T-helper 2 cell treated with Interferon-gamma antibody and Interleukin-4, amounts not matched to agents 100 ng/mL and 5 ng/mL, for 36 hours (primary cell): ENCODE measurements at places on chromosomes 7 and 10. TPM values are rescaled to one million over a fixed set of nuclear protein-coding genes. Genes with fewer than 3 reads are reported as not detected.

Gene COL28A1
- total RNA-seq = not detected in 2 replicates

Gene HMX3
- not detected in 2 replicates for total RNA-seq

Gene PNLIP
- not detected in 2 replicates for total RNA-seq

Gene PPP1R3A
- not detected in 2 replicates for total RNA-seq

Gene NODAL
- total RNA-seq = 0.09 and 0.11 TPM in 2 replicates

Gene DIP2C
- total RNA-seq = 2.5 and 2.7 TPM in 2 replicates

Gene RSPH10B2
- 0.20 and 1.2 TPM in 2 replicates for total RNA-seq

Gene SLC39A12
- total RNA-seq = not detected in 2 replicates

Gene IFIT5
- total RNA-seq = 17.0 and 17.1 TPM in 2 replicates

Gene CALY
- total RNA-seq = not detected in 2 replicates
